NCI-H345 (cell line): ENCODE measurements at places on chromosomes 6 and 20.

- DNase-seq = no peak
Measured at GRCh38 chr6:53244399-53244931, 95.8 kb upstream of the GCM1 start.

DNA sequence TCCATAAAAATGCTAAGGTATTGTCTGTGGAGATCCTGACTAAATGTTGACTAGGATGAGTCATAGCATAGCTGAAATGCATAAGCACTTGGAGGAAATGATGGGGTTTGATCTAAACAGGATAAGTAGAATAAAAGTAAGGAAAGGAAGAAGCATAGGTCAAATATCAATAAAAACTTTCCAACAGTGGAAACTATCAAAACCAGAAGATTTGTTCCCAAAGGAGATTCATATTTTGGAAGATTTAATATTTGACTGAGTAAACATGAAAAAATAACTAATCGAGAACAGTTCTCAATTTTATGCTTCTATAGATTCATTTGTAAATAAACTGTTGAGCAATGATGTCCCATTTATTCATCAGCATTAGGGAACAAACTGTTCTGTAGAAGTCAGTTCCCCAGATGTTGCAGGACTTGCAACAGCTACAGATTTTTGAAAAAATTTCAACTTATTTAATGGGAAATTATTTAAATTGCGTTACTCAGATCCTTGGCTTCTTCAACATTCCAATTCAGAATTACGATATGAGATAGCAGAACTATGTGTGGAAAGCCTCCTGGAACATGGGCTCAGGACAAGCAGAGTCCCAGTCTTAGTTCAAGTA, 133.7 kb upstream of the TBX18 start:
- no peak for DNase-seq

GRCh38 chr6:25336996-25337395, 57.8 kb downstream of the CARMIL1 start:
- no peak for DNase-seq

DNA sequence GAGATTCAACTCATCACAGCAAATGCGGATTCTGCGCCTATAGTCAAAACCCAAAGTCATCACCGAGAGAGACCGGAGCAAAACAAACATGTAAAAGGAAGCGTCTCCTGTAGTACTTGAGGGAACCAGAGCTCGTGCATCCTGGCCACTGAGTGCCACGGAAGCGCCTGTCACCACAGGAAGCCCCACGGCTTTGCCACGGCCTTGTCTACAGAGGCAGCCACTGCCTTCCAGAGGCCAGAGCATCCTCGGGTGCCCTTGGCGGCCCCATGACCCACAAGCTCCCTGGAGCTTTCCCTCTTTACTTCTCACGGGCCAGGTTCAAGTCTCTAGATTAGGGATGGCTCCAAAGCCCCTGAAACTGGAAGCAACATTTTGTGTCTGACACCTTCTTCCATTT, 7.5 kb downstream of the TCFL5 start:
- no peak for DNase-seq

DNA sequence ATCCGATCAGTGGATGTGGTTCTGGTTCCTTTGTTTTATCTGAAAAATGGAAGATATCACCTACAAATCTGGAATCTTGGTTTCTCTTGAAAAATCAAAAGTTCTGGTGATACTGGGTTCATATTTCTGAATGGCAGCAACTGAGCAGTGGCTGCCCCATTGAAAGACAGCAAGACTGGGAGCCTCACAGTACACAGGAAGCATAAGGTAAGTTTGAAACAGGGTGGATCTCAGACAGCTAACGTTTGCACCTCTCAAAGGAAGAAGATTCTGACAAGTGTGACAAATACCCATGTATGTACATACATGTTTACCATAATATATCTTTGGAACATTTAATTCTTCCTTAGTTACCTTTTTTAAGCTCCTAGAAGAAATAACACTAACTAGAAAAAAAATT, at the start of gene SAMD3:
Gene SAMD3 (minus strand): TSS at position 177 of the 400 bp plus-strand sequence. CDS start 7,678 bp downstream, outside the sequence.
- no peak for DNase-seq

DNA sequence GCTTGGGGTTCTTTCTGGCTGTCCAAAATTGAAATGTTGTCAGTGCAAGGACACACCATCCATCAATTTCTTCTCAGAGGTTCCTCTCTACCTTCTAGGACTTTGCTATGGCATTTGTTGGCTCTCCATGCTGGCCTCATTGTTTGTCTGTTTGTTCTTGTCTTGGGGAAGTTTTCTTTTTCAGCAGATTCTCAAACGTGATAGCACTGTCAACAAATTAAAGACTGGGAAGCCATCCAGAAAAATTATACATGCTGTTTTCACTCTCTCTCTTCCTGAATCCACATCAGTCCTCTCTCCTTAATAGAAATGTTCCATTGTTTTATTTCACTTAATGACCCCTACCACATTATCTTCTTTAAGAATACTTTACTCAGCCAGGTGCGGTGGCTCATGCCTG, 130.4 kb downstream of the PCSK2 start:
- peak; percentile 43 for DNase-seq

DNA sequence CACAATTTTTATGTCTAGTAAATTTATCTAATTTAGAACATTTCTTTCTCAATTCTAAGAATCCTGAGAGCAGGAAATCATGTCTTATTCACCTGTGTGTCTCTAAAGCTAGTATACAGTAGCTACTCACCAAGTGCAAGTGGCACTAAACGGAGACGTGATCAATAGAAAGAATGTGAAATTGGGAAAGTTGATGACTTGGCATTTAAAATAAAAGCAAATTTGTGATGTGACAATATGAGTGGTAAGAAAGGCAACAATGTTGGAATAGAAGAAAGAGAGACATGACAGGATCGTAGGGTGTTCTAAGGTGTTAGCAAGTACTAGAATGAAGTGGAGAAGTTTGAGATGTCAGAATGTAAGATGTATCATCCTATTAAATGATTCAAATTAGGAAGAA, 725.9 kb downstream of the BCKDHB start:
- no peak for DNase-seq

DNA sequence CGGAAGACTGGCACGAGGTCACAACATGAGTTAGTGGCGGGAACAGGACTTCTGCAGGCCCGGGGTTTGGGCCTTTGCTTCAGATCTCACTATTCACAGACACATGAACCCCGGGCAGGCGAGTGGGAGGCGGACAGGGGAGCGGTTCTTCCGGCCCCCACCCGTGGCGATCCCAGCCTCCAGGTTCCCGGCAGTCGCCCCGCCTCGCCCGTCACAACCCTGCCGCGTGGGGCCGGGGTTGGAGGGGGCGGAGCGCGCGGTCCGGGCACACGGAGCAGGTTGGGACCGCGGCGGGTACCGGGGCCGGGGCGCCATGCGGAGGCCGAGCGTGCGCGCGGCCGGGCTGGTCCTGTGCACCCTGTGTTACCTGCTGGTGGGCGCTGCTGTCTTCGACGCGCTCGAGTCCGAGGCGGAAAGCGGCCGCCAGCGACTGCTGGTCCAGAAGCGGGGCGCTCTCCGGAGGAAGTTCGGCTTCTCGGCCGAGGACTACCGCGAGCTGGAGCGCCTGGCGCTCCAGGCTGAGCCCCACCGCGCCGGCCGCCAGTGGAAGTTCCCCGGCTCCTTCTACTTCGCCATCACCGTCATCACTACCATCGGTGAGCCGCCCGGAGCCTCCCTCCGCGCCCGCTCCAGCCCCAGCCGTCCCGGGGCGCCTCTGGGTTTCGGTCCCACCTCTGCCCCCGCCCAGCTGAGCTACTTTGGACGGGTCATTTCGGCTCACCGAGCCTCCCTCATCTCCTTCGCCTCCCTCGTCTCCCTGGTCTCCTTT, at the start of gene KCNK15:
Gene KCNK15 (plus strand): TSS at position 268 of the 769 bp plus-strand sequence. CDS start 46 bp downstream, at position 314.
- DNase-seq = no peak

DNA sequence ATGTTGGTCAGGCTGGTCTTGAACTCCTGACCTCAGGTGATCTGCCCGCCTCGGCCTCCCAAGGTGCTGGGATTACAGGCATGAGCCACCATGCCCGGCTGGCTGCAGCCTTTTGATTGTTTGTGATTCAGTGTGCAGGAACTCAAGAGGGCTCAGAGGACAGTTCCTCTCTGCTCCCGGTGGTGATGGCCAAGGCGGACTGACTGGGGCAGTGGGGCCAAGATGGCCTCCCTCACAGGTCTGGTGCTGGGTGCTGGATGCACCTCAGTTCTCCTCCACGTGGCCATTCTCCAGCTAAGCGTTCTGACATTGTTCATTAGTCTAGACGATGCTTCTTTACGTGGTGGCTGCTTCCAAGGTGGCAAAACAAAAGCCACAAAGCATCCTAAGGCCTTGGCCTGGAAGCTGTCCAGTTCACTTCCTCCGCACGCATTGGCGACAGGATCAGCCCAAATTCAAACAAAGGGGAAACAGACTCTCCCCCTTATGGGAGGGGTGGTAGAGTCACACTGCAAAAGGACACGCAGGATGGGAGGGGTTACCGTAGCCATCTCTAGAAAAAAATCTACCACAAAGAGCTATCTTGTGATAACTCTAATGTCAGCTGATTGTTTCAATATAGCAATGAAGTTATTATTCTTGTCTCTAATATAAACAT, 146.9 kb downstream of the FOXC1 start:
- no peak for DNase-seq

DNA sequence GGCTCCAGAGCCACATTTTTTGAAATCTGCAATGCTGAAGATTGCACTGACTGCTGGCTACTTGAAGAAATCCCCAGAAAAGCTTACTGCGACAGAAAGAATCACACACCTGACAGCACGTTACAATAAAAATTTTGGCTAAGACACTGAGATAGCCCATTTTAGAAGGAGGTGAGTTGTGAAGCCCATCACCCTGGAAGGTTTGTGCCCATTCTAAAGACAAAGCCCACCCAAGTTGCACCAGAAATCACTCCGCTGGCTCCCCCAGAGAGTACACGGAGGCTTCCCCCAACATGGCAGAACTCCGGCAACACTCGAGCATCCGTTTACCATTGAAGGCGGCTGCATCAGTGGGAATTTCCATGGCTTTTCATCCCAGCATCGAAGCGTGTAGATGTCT, 29.4 kb downstream of the LPA start:
- no peak for DNase-seq

GRCh38 chr6:54875539-54875938, 29.0 kb downstream of the FAM83B start:
- no peak for DNase-seq

- DNase-seq = no peak
Measured at GRCh38 chr6:3348821-3349220, 90.1 kb downstream of the PSMG4 start.

- peak; percentile 85 for DNase-seq
Measured at GRCh38 chr20:63863798-63864544, 1.1 kb upstream of the TPD52L2 start.
